ENCODE measurements at places on chromosomes 6 and 20.

GRCh38 chr6:2839982-2840748 is 1.5 kb downstream of the SERPINB1 start:
- no peak overlapping the region for H3K4me3 ChIP-seq
- no peaks in the 10 kb centered on the region for H3K27me3 ChIP-seq
- no peak for DNase-seq
- peaks cover 8% of the 10 kb centered on the region for H3K36me3 ChIP-seq
- H3K4me1 ChIP-seq = peaks cover 18% of the 10 kb centered on the region

- DNase-seq = no peak
- no peaks in the 10 kb centered on the region for H3K4me1 ChIP-seq
Measured at GRCh38 chr6:170208651-170209353, 82.1 kb downstream of the DLL1 start.

DNA sequence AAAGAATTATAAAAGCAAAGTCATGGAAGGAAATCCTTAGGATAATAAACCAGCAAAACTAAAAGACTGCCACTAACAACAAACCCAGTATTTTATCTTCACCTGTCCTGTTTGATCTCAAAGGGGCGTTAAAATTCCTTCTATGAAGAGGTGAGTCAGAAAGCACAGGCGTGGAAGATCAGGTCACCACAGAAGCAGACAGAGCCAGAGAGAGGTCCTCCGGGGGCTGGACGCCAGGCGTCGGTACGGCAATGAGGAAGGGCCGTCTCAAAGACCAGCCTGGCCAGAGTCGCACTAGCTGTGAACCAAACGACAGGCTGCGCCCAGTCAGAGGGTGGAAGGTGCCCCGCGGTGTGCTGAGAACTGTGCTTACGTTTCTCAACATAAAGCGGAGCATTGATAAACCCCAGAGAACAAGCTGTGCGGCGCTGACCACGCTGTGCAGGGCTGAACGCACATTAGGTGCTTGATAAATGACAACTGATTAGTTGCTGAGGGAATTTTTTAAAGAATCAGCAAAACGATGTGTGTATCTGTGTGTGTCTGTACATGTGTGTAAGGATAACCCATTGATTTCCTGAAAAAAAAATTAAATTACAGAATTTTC is 85.6 kb downstream of the RNASET2 start:
- DNase-seq = no peak
- H3K4me1 ChIP-seq = no peaks in the 10 kb centered on the region
- H3K27ac ChIP-seq = no peak overlapping the region
- no peaks in the 10 kb centered on the region for H3K36me3 ChIP-seq
- no peak overlapping the region for H3K4me3 ChIP-seq
- H3K27me3 ChIP-seq = peaks cover 6% of the 10 kb centered on the region

DNA sequence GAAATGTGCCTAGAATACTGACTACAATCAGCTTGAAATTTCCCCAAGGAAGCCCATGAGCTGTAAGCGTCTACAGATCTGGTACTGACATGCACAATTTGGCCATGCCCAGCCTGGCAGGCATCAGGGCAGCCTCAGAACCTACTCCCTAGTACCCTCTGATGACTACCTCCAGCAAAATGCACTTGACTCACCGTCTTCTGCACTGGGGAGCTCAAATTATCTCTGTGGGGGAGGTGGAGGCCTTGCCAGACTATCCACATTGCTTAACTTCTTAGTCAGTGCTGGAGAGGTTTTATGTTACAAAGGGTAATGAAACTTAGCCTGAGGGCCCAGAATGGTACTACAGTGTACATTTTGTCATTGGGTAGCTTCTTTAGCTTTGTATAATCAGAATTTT is 126.0 kb upstream of the ADGRF1 start:
- no peak overlapping the region for H3K4me3 ChIP-seq
- H3K36me3 ChIP-seq = no peaks in the 10 kb centered on the region
- H3K27me3 ChIP-seq = no peaks in the 10 kb centered on the region
- H3K27ac ChIP-seq = peak overlapping the region; percentile 92
- peak; percentile 98 for DNase-seq

- peaks cover 10% of the 10 kb centered on the region for H3K27me3 ChIP-seq
- H3K36me3 ChIP-seq = no peaks in the 10 kb centered on the region
- no peak overlapping the region for H3K27ac ChIP-seq
- H3K4me1 ChIP-seq = no peaks in the 10 kb centered on the region
Measured at GRCh38 chr6:43738267-43738676, 31.7 kb upstream of the VEGFA start.

DNA sequence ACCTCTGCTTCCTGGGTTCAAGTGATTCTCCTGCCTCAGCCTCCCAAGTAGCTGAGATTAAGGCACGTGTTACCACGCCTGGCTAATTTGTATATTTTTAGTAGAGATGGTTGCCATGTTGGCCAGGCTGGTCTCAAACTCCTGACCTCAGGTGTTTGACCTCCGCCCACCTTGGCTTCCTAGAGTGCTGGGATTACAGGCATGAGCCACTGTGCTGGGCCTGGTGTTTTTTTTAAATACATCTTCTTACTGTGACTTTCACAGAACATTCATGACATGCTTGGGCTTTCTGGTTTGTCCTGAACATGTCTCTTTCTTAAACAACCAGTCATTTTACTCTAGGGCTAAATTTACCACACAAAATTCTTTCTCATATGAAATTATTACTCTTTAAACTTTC is 34.7 kb upstream of the FAM8A1 start:
- no peak for DNase-seq
- no peak overlapping the region for H3K4me3 ChIP-seq

Data from IMR-90 (cell line).